ENCODE measurements at places on chromosomes 5 and 9. TPM values are rescaled to one million over a fixed set of nuclear protein-coding genes. Genes with fewer than 3 reads are reported as not detected.
A peak's percentile ranks its signal among the peaks of the same experiment; 100 is the strongest.

DNA sequence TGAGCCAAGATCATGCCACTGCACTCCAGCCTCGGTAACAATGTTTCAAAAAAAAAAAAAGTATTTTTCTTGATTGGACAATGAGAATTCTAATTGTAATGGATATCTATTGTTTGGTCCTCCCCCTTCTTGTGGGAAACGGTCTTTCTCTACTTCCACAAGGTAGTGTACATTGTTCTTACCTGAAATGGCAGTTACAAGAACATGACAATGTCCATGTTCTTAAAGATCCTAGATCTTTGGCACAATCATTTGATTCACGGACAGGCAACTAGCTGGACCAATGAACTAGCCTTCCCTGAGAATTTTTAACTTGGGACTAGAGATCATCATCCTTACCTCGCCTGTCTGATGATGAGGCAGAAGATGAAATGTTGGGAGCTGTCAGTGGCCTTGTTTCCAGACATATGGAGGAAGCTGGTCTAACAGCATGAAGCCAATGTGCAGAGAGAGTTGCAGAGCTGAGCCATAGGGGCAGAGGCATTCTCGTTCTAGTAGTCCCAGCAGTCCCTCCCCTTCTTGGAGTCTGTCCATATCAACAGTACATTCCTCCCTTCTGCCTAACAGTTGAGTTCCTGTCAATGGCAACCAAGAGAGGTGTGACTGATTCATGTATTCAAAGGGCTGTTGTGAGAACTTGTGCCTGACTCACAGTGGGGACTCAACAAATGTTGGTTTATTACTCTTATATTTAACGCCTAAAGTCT lies 2.1 kb upstream of the MARCHF6 start:
- peak; percentile 83 for DNase-seq

DNA sequence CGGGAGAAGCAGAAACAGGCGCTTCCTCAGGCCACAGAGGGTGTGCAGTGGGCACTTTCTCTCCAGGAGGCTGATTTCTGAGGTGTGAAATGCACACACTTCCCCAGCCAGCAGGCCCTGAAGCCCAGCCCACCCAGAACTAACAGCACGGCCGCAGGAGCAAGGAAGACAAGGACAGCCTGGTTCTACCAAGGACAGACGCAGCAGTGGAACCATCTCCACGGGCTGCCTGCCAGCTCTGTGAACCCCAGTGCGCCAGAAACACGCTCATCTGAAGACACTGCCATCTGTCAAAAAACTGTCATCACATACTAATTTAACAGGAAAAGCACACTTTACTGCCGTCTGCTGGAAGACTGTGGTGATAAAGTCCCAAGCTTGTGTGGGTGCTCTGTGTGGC lies 40.7 kb downstream of the MAPK9 start:
- DNase-seq, result no peak

- DNase-seq, result no peak
These were observed 262.9 kb downstream of the SEMA5A start for GRCh38 chr5:9283021-9283420.

GRCh38 chr9:21082671-21083070 lies 4.9 kb upstream of the IFNB1 start:
- no peak for DNase-seq

DNA sequence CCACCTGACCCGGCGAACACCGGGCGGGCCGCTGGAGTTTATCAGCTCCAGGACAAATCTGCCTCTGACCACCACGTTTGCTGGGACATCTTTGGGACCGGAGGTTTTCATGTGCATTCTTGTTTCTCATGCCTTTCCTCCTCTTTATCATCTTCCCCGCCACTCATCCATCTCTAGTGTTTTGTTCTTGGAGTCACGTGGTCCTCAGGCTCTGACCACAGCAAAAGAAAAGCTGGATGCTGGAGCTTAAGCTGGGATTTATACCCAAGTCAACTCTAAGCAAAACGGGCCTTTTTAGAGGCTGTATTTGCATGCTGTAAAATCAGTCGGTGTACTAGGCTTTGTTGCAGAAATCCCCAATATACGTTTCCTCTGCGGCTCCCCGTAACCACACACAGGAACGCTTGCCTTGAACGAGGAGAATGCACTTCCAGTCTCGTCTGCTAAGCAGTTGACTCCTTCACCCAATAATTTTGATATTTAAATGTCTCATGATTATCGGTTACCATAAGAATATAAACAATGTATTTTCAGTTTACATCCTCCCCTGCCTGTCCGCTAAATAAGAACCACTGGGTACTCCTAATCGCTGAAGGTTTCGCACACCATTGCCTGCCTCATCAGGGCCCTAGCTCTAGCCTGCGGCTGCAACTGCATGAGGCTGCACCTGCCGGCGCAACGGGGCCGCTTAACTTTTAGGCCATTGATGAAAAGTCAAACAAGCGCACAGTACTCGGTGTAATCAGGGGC lies 560 bp upstream of the NDUFS6 start:
- peak; percentile 24 for DNase-seq

GRCh38 chr5:54063817-54064216 lies 246.6 kb downstream of the ARL15 start:
- DNase-seq, result peak; percentile 66

GRCh38 chr5:109374625-109375024 lies 35.1 kb downstream of the PJA2 start:
- no peak for DNase-seq

GRCh38 chr9:8186560-8186959 lies 387.0 kb upstream of the DMAC1 start:
- peak; percentile 25 for DNase-seq

- no peak for DNase-seq
These were observed 28.4 kb downstream of the FBXW11 start for GRCh38 chr5:171978016-171978415.

Gene FAM200C
- 5.0 TPM for total RNA-seq

Gene PCDHA7
- not detected for total RNA-seq

Gene NOXA1
- 0.10 TPM for total RNA-seq

Gene C8G
- total RNA-seq, result 0.47 TPM
